Common myeloid progenitor, CD34-positive (primary cell): ENCODE measurements at places on chromosomes 1 and 21.
A peak's percentile ranks its signal among the peaks of the same experiment; 100 is the strongest.

DNA sequence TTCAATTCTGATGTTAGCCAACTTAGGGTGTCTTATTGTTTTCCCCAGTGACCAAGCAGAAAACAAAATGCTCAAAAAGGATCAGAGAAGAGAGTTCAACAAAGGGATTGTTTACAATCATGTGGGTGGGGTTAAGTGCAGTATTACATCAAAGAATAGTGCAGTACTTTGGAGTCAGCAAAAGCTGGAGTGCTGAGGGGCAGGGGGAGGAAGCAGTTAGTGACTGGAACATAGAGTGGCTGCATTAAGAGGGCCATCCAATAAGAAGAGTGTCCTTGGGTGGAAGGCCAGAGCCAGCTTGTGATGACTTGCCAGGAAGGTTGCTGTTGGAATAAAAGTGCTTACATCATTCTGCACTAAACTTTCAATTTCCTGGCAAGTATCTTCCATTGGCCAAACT, 175.5 kb downstream of the CYYR1 start:
- DNase-seq = no peak

GRCh38 chr1:201309416-201309815, 26.1 kb downstream of the PKP1 start:
- peak; percentile 23 for DNase-seq

DNA sequence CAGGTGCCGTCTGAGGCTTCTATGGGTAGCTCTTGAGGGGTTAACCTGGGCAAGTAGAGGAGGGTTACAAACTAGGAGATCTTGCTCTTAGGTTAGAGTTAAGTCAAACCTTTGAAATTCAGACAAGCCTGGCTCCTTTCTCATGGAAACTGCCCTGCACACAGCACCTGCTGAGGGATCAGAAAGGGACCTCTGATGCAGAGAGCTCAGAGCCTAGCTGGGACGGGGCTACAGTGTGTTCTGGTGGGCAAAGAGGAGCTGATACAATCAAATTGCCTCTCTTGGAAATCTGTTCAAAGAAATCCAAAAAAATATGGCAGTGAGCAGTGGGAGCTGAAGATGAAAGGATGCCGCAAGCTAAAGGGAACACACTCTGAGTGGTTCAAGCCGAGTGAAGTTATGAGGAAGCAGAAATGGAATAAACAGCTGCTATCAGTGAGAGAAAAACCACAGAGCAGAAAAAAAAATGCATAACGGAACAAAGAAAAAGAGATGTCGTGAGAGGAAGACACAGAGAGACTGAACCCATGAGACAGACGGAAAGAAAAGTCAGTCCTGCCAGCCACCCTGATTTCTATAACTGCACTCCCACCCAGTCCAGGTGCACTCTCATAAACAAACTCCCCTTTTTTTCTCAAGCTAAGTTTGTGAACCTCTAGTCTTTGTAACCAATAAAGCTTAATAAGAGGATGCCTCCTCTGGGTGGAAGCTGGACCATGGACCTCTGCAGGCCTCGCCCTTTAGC, 26.6 kb downstream of the PAFAH2 start:
- DNase-seq = peak; percentile 57

- no peak for DNase-seq
These were observed 1.9 kb upstream of the DCAF6 start for GRCh38 chr1:167934426-167935215.

DNA sequence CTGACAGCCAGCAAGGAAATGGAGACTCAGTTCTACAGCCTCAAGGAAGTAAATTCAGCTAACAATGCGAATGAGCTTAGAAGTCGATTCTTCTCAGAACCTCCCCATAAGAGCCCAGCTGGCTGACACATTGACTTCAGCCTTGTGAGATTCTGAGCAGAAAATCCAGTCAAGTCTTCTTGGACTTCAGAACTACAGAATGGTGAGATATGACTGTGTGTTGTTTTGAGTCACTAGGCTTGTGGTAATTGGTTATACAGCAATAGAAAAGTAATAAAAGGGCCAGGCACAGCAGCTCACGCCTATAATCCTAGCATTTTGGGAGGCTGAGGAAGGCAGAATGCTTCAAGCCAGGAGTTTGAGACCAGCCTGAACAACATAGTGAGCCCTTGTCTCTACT, 161.8 kb upstream of the IVNS1ABP start:
- DNase-seq = no peak

- DNase-seq = no peak
These were observed 277.6 kb downstream of the PLPP3 start for GRCh38 chr1:56301791-56302190.

DNA sequence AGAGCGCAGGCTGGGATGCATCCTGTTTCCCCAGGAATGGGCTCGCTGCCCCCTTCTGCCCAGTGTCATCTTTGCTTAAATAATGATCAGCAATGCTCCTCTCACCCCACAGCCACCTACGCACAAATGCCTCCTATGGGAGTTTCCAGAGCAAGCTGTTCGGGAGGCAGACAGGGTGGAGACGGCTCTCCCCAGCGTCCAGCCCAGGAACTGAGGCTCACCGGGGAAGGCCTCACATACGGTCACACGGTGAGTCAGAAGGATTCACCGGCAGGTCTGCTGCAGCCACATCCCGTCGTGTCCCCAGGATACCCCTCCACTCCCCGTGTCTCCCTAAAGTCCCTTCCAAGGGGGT, 40.3 kb upstream of the RUNX3 start:
- DNase-seq = no peak

GRCh38 chr1:96253246-96254035, 468.1 kb upstream of the PTBP2 start:
- no peak for DNase-seq

DNA sequence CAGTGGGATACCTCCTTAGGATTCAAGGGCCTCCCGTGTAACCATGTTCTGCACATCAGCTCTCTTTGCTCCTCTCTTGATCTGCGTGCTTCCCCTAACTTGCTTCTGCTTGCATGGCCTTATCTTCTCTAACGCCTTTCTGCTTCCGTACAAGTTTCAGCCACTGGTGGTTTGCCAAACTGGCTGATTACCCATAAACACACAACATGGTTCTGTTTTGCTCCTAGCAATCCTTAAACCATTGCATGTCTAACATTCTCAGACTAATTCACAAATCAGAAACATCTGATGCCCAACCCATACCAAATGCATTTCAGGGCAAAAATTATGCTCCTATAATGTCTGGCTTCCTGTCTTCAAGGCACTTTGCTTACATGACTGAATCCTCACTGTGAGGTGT, 166.4 kb downstream of the PBX1 start:
- DNase-seq = peak; percentile 71
